ENCODE measurements at places on chromosomes 2 and 18. TPM values are rescaled to one million over a fixed set of nuclear protein-coding genes. Genes with fewer than 3 reads are reported as not detected.

GRCh38 chr2:74131901-74132300 is 15.8 kb downstream of the BOLA3 start:
- no peak for DNase-seq

DNA sequence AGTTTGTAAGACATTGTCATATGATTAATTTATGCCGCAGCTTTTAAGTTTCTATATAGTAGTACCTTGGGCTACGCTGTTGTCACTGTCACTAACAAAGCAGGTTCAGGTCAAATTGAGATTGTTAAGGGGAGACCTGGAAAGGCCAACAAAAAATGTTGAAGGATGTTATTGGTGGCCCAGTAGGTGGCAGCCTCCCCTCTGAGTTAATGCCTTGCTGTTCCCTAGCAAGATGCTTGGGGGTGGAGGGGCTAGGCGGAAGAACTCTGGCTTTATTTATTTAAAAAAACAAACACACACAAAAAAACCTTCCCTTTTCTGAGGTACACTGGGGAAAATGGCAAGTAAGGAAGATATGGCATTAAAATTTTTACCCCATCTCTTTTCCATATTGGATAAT is 128.3 kb upstream of the ATP5MC3 start:
- no peak for DNase-seq

GRCh38 chr2:147468349-147468748 is 376.5 kb upstream of the ACVR2A start:
- no peak for DNase-seq

DNA sequence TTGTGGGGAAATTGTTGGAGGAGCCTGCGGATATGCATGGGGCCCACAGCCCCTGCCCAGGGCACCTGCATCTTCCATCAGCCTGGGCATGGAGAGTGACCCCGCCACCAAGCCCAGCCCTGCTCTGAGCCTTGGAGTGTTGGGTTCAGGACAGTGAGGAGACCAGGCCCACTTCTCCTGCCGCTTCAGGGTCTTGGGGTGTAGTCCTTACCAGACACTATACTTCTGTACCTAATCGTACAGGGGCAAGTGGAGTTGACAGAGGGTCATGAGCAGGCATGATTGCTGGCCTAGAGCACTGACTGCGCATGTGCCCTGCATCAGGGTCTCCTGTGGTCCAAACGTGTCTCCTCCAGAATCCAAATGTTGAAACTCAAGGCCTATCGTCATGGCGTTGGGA is 108.9 kb upstream of the ZNF236 start:
- DNase-seq = no peak

DNA sequence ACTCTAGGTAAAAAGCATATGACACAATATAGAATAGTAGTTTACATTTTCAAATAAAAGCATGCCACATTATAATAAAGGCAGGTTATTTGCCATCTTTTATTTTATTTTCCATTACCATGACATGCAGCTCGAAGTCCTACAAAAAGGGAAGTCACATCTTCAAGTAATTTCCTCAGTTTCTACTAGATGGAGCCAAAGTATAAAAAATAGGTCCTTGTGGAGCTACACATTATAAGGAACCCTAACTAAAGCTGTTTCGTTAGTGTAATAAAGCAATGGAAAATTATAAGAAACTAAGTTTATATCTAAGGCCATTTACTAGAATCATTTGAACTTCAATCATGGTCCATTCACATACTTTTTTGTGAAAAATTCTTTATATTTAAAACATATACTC is 674.5 kb downstream of the KCNJ3 start:
- no peak for DNase-seq

DNA sequence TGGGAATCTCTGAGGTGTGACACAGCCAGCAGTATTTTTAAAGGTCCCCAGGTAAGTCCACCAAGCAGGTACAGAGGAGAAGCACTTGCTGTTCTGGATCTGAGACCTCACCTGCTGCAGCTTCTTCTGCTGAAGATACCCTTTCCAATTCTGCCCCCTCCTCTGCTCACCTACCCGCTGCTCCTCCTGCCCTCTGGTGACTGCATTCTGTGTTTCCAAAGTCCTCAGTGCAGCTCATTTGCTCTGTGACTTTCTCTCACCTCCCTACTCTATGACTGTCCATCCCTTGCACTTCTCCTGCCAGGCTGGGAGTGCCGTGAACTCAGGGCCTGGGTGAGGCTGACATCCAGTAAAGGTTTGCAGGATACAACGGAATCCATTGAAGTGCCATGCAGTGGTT is 205.2 kb upstream of the LYPD1 start:
- DNase-seq = no peak

DNA sequence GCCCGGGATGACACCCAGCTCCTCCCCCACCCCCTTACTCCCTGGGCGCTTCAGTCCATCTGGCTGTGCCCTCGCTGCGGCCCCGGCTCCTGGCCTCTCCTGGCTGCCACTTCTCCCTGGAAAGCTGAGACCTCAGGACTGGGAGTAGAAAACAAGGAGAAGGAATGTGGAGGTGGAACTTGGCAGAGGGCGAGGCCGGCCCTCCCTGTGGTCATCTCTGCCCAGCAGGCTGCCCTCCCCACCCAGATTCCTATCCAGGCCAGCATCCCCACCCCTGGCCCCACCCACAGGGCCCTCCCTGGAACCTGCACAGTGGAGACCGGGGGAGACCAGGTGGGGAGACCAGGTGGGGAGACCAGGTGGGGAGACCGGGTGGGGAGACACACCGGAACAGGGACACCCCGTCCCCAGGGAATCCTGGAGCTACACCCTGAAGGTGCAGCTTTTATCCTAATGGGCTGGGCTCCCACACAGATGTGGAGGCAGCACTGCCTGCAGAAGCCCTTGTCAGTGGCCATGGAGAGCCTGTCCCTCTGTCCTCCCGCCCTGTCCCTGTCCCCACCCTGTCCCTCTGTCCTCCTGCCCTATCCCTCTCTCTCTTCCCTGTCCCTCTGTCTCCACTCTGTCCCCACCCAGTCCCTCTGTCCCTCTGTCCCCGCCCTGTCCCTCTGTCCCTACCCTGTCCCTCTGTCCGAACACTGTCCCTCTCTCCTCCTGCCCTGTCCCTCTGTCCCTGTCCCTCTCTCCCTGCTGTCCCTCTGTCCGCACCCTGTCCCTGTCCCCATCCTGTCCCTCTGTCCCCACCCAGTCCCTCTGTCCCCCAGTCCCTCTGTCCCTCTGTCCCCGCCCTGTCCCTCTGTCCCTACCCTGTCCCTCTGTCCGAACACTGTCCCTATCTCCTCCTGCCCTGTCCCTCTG is 157.1 kb downstream of the PXDN start:
- DNase-seq = no peak

DNA sequence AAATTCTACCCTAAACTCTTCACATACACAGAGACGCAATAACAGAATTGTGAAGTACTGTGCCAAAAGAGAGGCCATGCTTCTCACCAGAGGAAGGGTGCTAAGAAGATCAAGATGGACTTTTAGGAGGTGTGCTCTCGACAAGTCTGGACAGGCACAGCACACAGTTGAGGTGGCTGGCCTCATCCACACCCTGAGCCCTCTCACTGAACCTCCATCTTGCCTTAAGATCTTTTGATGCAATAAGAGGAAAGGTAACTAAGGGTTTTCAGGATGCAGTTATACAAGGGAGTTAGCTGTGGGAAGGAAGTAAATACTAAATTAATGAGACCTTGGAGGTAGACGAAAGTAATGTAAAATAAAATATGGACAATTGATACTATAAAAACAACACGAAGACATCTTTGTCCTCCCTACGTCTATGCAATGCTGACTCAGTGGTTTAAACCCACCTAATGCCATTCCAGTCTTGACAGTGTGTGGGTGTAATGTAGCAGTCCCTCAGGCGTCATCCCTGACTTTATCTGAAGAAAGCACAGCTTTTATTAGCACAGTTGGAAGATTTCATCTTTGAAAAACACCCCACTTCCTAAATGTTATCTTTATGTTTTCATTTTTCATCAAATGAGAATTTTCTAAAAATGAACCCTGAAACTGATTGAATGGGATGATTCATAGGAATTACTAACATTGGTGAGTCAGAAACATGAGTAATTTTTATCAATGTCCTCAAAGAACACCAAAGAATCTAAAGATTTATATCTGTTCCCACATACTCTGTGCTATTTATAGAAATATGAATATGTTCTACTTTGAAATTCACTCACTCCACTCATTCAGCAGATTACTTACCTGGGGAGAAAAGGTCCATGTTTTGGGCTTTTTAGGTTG is 34.0 kb upstream of the MALL start:
- peak; percentile 33 for DNase-seq

DNA sequence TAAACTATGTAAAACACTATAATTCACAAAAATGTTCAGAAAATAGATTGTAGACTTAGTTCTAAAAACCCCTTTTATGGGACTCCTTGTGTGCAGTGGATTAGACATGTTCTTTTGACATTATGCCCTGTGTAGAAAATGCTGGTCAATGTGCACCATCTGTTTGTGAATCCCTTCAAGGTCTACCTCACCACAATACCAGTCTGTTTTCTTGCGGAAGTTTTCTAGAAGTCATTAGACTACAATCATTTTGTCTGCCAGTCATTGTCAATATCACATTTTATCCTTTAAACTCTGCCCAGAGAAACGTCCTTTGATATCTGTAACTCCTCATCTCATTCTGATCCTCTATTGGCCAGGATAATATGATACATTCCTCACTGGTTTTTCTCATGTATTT is 7.8 kb downstream of the ITGA4 start:
- DNase-seq = no peak

- DNase-seq = no peak
Measured at GRCh38 chr2:96116879-96117533, 635 bp upstream of the ADRA2B start.

GRCh38 chr2:39437522-39438296 is 624 bp upstream of the MAP4K3 start:
- DNase-seq = no peak

- DNase-seq = no peak
Measured at GRCh38 chr2:45014016-45014702, 4.9 kb upstream of the SIX2 start.

- DNase-seq = no peak
Measured at GRCh38 chr2:227367427-227367795, 11.7 kb downstream of the TM4SF20 start.

DNA sequence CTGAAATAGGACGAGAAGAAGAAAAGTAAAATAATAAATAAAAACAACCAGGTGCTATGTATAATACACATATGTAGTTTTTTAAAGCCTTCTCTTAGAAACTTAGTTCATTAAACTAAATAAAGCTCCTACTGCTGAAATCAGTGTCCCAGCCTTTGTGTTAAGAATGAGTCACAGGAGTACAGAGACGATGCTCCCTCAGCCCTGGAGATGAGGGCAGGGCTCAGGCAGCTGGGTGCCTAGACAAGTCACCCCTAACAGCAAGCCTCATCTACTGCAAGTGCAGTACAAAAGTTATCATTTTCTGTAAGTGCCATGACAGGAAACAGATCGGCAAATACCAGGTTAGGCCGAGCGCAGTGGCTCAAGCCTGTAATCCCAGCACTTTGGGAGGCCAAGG is 18.2 kb downstream of the KIDINS220 start:
- no peak for DNase-seq

TLX2 gene
- not detected for polyA plus RNA-seq

SCG2 gene
- 1.5 TPM for polyA plus RNA-seq

MOGAT1 gene
- polyA plus RNA-seq = not detected

DSEL gene
- polyA plus RNA-seq = 40.0 TPM

KLHL14 gene
- not detected for polyA plus RNA-seq

ACTG2 gene
- polyA plus RNA-seq = 641 TPM

Measured in AG04450 (cell line).